Activated CD4-positive, CD25-positive, alpha-beta regulatory T cell treated with anti-CD3 and anti-CD28 coated beads, Interleukin-2, amount 50 U/mL, for 24 hours (primary cell): ENCODE measurements at places on chromosomes 13 and 19.

GRCh38 chr19:45935267-45935666, 20.7 kb upstream of the NANOS2 start:
- no peak for ATAC-seq

- ATAC-seq, result no peak
These were observed 27.1 kb upstream of the PARP4 start for GRCh38 chr13:24539500-24540165.

DNA sequence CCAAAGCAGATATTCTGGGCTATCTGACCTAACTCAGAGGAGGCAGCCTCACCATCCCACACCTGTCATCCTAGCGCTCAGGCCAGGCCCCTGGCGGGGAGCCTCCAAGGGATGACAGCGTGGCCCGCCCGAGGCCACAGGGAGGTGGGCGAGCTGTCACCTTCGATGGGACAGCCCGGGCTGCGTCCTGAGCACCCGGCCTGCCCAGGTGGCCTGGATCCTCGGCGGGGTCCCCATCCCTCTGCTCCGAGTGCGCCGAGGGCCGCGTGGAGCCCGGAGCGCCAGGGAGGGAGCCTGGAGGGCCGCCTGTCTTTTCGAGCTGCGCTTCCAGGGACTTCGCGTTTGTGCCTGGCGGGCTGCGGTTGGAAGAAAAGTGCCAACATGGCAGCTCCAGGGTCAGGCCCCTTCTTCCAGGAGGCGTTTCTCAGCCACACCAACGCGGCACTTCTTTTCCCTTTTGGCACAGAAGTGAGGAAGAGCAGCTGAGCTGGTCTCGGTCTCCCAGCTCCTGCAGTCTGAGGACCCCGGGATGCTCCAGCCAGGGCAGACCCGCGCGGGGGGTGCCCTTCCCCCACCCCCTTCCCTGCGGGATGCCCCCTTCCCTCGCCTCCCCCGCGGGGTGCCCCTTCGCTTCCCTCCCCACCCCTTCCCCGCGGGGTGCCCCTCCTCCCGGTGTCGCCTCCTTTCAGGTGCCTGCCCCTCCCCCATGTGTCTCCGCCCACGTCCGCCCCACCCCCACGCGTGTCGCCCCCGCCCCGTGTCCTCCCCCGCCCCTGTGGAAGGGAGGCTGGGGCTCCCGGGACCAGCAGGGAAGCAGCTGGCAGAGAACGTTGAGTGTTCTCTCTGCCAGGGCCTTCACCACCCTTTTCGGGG, 42.3 kb downstream of the GJA3 start:
- peak; percentile 25 for ATAC-seq

DNA sequence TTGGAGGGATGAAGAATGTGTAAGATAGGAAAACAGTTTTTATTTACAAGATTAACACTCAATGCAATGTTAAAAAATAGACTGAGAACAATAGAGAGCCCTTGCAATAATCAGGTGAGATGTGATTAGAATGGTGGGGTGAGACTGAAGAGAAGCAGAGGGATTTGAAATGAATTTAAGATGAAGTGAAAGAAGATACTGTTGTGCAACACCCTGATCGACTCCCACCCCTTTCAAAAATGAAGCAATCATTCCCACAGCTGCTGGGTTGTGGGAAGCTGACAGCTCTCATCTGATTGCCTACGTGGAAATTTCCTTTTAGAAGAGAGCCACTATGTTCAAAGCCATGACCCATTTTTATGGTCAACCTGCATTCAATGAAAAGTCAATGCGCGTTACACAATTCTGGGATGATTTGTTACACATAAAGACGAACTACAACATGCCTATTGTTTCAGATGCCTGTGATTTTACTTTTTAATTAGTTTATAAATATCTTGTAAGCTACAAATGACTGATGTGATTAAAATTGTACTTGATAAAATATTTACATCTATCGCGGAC, 1374.8 kb downstream of the PCDH9 start:
- ATAC-seq, result no peak

DNA sequence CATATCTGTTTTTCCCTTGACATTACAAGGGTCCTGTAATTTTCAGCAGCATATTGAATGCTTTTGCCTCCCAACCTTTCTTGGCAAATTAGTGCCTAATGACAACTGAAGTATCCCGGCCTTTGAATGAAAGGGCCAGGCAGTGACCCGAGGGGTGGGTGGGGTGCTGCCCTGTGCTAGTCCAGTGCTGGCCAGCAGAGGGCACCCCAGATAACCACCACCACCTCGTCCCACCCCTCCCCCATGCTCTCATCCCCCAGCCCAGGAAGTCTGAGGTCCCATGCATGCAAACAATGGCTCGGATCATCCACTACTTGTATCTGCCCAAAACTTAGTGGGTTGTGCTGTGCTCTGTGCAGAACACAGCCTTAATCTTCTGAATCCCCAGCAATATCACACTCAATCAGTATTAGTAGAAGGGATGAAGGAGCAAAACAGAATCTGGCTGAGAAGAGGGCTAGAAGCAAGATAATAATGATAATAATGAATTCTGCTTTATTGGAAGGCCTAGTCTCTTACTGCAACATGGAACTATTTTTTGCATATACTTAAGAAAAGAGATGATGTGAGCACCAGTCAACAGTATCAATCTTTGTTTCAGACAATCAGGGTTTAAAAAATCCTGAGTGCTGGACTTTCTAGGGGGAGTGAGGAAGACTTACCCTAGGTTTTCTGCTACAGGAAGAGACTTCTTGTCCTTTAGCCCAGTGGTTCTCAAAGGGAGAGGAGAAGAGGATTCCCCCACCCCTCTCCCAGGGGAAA, 3.8 kb downstream of the ATP12A start:
- peak; percentile 63 for ATAC-seq

DNA sequence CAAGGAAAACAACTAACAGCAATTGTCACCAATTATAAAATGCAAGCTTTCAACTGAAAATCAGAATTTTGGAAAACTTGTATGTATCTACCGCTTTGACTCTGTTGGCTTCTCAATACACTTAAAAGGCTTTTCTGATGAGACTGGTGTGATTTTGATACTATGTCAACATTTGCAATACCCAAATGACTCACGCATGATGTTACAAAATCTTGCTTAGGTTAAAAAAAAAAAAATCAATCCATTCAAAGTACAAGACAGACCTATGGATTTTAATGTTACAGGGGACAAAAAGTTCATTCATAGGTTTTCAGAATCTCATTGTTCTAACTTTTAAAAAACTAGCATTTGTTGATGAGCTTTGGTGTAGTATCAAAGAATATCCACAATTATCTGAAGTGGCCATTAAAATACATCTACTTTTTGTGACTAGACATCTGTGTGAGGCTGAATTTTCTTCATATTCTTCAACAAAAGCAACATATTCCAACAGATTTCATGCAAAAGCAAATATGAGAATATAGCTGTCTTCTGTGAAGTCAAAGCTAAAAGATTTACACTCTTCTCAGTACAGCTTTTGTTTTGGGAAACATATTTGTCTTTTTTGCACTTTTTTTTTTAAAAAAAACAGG, 10.7 kb downstream of the ELF1 start:
- peak; percentile 78 for ATAC-seq

DNA sequence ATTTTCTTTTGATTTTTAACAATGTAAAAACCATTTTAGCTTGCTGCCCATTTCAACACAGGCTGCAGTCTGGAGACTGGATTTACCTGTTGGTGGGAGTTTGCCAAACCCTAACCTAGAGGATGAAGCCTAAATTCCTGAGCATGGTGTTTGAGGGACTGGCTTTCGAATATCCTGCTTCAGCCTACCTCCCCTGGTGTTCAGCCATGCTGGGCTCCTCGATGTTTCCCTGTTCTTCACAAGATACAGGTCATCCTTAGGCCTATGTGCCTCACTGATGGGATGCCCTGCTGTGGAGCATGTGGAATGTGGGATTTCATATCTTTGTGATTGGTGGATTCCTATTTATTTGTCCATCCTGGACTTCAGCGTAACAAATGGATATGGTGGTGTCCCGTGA, 20.4 kb upstream of the ERCC5 start:
- no peak for ATAC-seq

- no peak for ATAC-seq
These were observed 197.7 kb upstream of the RNF113B start for GRCh38 chr13:98374750-98375149.

GRCh38 chr13:103517768-103518102, 451.5 kb upstream of the SLC10A2 start:
- ATAC-seq, result no peak

- ATAC-seq, result no peak
These were observed 511.8 kb downstream of the KLF12 start for GRCh38 chr13:73622381-73622780.

DNA sequence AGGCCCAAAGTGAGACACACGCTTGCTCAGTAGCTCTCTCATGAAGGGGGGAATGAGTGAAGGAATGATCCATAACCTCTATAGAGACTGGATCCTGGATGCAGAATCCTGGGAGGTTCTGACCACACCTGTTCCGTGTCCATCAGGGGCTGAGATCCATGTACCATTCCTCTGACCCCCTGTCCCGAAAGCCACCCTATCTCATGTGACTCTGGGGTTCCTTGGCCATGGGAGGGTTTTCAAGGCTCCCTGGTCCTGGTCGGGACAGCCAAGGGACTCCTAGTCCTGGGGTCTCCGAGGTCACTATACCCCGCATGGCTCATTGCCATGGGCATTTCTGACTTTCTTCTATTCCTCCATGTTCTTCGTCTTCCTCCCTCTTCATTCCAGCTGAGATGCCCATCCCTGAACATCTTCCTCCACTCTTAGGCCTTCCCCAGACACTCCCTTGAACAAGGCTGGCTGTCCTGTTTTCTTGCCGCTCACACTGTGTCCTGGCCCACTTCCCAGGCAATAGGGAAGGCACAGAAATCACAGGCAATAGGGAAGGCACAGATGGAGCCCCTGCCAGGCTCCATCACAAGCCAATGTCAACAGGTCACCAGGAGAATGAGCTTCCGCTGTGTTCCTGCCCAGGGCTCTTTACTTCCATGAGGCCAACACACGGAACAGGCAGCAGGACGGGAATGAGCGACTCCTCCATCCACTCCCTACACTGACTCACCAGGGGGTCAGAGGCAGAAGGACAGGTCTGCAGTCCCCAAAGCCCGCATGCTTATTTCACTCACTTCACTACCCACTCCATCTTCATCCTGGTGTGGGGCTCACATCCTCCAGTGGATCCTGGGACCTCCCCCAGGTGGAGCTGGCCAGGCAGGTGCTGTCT, 3.2 kb downstream of the CEACAM5 start:
- ATAC-seq, result no peak

- no peak for ATAC-seq
These were observed 55.1 kb upstream of the STARD13 start for GRCh38 chr13:33340631-33341030.

DNA sequence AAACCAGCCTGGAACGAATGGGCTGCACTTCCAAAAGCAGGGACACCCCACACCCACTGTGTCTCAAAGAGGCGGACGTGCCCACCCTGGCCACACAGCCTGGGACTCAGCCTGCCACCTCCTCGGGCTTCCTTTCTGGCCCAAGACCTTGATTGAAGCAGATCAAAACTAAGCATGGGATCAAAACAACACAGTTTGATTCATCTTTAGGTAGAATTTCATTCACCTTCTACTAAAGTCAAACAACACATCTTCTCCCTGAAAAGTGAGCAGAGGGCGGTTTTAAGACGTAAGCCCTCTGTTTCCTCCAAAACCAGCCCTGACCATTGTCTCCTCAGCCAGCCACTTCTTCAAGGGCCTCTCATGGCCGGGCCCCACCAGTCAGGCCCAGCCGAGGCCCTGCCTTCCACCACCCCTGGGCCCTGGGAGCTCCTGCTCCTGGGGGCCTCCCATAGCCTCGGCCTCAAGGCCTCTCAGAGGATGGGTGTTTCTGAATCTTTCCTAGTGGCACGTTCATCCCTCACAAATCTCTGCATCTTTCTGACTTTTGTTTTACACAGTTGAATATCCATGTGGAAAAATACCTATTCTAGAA, 6.3 kb upstream of the F10 start:
- ATAC-seq, result no peak

DNA sequence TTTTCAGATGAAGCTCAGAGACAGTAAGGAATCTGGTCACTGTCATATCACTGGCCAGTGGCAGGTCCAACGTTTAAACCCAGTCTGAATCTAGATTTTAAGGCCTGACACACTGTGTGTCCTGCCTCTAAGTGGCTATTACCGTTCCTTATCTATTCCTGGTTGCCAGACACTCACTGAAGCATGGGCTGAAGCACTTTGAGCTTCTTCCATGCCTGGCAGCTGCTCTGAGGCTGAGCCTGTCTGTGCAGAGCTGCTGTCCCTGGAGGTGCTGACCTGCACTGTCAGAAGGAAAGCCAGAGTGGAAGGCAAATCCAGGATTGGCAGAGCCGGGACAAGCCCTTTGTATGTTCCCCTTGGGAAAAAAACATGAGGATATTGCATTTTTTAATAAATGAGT, 109.2 kb upstream of the SLC7A1 start:
- no peak for ATAC-seq

DNA sequence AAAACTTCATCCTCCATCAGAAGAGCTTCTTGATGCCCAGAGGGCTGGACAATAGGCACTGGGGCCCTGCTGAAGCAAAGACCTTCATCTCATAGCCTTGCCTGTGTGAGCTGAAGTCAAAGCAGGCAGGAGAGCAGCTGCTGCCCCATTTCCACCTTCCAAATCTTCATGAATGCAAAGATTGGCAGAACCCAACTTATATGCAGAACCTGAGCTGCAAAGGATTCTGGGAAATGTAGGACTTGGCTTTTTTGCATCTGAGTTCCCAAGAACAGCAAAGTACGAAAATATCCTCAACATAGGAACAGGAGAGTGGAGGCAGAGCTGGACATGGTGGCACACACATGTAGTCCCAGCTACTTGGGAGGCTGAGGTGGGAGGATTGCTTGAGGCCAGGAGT, 30.8 kb downstream of the CKM start:
- no peak for ATAC-seq

- peak; percentile 14 for ATAC-seq
These were observed 573 bp upstream of the ERCC5 start for GRCh38 chr13:102845289-102845629.

DNA sequence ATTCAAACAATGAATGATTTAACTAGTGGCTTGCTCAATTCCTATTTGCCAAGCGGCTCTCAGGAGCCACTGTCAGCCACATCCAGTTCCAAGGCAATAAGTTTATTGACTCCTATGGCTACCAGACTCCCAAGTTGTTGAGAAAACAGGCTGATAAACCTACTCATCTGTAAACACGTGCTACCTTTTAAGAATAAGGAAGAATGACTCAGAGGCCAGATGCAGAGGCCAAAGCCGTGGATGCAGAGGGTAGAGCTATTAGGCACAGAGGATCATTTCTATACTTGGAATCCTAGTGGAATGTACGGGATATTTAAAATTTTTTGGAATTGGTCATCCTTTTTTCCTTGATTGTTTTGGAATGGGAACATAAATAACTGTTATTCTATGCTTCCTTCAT, 1921.1 kb downstream of the OLFM4 start:
- no peak for ATAC-seq
